Activated T-cell treated with anti-CD3 and anti-CD28 coated beads for 1 hour (primary cell): ENCODE measurements at places on chromosomes 3 and 15.

DNA sequence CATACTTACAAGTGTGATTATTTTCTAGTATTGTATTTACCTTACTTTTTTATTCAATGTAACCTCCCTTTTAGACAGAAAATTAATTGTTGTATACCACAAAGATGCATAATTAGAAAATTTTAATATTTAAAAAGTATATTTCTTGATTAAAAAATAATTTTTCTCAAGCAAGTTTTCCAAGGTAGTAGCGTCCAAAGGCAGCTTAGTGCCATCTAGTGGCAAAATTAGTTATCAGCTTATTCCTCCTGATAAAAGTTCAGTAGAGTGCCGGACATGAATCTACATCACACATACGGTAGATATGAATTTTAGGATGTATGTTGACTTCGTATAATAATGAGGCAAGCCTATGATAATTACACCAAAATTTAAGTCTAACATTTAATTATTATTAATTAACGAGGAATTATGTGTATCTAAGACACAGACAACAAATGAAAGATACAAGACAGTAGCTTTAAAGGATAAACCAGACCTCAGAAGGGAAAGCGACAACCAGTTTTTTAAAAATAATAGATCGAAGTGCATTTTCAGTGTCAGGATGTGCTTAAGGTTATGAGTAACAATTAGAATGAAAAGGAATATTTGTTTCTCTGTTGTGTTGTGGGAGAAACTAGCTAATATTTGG, 405.9 kb downstream of the ROBO1 start:
- no peak for DNase-seq

DNA sequence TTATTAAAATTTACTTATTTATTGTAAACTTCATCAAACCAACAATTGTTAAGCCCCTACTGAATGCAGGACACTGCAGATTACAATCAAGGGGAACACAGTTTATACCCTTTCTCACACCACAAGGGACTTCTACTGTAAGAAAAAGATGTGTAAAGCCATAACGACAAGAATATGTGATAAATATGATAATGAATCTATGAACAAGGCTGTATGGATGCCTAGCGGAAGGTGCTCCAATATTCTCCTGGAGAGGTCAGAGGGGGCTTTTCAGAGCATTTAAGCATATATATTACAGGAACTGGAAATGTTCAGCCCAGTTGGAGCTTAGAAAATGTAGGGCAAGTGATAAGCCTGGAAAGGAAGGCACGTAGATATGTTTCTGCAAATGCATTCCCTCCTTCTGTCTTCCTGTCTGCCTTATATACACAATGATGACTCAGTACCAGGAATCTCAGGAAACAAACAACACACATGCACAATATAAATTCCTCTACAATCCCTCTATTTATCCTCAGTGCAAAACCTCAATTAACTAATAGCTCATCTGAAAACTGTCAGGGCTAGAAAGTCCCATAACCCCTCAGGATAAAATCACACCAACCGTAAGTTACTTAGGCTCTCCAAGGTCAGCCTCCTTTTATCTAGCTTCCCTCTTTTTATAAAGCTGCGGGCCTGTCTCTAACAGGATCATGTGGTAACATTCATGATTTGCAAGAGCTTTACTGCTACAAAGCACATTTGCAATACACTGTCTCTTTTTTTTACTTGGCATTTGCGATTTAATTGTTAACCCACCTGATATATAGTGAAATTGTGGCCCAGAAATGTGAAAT, 393.1 kb downstream of the LPP start:
- no peak for DNase-seq

- DNase-seq = no peak
Measured at GRCh38 chr3:129822679-129823078, 70.8 kb downstream of the TMCC1 start.

DNA sequence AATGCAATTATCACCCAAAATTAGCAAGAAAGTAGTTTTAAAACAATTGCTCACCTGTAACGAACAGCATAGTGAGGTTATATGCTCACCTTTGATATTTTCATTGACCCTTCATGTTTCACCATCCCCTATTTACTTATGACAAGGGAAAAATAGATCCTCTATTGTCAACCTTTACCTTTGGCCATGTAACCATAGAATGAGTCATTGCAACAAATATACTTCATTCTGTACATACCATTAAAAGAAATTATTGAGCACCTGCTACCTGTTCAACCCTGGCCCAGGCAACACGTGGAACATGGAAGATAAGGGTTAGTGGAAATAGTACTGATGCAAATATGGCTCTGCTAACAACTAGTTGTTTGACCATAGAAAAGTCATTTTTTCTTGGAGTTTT, 20.2 kb downstream of the LSAMP start:
- no peak for DNase-seq

- no peak for DNase-seq
Measured at GRCh38 chr3:144457758-144458157, 486.1 kb downstream of the DIPK2A start.

DNA sequence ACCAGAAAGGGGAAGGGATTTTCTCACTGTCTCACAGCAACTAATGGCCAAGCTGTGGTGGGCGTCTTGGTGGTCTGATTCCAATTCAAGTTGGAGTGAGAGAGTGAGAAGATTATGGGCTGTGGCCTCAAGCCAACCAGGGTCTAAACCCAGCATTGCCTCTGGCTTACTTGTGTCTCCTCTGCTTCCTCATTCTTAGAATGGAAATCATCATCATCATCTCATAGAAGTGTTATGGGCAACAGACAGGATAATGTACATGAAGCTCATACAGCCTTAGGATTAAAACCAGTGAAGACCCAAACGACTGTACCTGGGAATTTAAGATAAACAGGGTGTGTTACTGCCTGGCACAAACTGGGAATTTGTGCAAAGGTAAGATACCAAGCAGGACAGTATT, 29.1 kb upstream of the IREB2 start:
- DNase-seq = no peak

DNA sequence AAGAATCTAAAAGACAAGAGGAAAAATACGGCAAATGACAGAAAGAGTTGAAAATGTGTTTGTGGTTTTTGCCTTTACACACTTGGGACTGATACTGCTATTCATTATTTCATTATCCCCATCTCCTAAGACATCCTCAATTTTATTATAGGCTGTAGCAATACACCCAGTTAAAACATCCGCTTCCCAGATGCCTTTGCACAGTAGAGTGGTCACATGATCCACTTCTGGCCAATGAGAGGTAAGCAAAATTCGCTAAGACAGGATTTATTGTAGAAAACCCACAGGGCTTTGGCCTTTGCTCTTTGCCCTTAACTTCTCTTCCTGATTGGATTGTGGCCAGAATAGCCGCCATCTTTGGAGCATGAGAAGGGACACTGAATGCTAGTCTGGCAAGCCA, 53.2 kb upstream of the BOC start:
- DNase-seq = no peak

- no peak for DNase-seq
Measured at GRCh38 chr3:111547631-111548030, 5.6 kb downstream of the CD96 start.

- no peak for DNase-seq
Measured at GRCh38 chr3:46883054-46883829, 5.7 kb downstream of the PTH1R start.

DNA sequence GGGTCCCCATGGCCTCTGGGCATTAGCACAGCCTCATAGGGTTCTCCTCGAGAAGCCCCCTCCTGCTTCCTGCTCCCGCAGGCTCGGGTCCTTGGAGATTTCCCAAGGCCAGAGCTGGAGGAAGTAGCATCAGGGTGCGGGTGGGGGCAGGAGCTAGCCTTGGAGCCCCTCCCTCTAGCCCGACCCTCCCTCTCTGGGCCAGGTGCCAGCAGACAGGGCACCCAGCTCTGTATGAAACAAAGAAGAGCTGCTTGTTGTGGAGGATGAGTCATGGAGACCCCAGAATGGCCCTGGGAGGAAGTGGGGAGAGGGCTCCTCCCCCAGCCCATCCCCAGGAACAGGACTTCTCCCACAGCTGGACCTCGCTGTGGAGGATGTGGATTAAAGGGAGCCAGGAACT, 29.2 kb downstream of the EPHB3 start:
- DNase-seq = no peak

- no peak for DNase-seq
Measured at GRCh38 chr3:176075046-176075445, 1122.2 kb downstream of the TBL1XR1 start.

GRCh38 chr3:7385635-7386034, 524.7 kb downstream of the GRM7 start:
- DNase-seq = no peak

- no peak for DNase-seq
Measured at GRCh38 chr15:75023872-75024636, 664 bp downstream of the PPCDC start.

- no peak for DNase-seq
Measured at GRCh38 chr15:25784876-25785640, 78.1 kb downstream of the ATP10A start.

- no peak for DNase-seq
Measured at GRCh38 chr3:100254168-100254777, 6.5 kb upstream of the TBC1D23 start.

DNA sequence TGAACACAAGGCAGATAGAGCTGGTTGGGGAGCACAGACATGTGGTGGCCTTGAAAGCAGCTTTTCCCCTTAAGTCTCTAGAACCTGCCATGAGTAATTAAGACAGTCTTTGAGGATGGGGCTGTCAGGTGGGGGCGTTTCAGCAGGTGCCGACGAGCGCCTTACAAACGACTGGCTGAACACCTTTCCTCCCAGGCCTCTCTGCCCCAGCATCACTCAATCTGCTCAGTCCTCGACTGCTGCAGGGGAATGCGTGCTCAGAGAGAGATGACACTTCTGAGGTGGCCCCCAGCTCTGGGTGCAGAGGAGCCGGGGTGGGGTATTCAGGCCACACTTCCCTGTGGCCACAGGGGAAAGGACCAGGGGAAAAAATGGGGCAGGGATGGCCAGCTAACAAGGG, 8.1 kb upstream of the NCKIPSD start:
- DNase-seq = no peak

GRCh38 chr3:174438501-174439145, 420.5 kb upstream of the NAALADL2 start:
- no peak for DNase-seq

DNA sequence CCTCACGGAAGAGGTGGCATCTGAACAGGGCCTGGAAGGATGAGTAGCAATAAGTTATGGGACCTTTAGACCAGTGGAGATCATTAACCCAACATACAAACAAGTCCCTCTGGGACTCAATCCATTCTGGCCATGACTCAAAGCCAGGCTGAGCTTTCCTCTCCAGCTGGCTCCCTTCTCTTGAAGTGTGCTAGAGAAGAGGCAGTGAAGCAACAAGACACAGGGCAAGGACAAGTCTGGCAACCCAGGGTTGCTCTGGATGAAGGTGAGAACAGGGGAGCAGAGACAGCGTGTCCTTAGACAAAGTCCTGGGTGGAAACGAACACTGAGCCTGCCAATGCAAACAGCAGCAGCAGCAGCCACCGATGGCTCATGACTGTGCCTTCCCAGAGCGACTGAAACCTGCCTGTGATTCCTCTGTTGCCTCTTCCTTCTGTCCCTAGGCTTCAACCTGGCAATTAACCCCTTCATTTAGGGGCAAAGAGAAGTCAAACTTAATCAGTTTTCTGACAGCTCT, 86.8 kb downstream of the BDH1 start:
- no peak for DNase-seq
